ENCODE measurements at places on chromosomes 4 and X.

DNA sequence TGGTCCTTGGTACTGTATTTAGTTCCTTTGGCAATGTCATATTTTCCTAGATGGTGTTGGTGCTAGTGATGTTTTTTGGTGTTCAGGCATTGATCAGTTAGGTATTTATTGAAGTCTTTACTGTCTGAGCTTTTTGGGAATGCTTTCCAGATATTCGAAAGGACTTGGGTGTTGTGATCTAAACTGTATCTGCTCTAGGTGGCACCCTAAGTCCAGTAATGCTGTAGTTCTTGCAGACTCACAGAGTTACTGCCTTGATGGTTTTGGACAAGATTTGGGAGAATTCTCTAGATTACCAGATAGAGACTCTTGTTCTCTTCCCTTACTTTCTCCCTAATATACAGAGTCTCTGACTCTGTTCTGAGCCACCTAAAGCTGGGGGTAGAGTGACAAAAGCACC lies 513.6 kb upstream of the PITX2 start:
- no peak for DNase-seq

DNA sequence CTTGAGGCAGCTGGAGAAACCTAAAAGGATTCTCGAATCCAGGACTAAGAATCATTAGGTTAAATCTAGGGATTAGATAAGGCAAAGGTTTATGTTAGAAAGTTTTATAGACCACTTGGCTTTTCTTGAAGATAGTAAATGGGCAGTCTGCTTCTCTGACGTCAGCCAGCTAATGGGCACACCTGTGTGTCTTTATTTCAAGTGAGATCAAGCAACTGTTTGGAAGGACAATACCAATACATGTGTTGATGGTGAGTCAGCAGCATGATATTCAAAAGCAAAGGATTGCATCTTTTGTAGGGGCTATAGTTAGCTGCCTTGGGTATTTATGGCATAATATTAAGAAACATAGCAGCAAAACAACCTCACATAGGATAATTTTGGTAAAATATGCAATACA lies 46.5 kb upstream of the GRPR start:
- DNase-seq, result no peak

DNA sequence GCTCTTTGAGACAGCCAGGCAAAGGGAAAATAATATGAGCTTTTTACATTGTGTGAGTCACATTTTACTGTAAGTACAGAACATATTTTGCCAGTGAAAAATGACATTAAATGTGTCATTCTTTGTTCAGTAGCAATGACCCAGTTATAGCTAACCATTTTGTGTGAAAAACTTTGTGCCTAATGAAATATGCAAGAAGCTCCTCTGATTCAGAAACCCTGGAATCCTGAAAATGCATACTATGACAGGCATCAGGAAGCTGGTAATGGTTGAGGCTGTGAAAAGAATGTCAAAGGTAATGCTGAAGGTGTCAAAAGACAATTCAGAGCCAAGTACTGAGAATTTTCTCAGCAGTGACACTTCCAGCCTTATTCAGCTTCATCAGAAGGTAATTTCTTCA lies 549.5 kb upstream of the SMIM31 start:
- no peak for DNase-seq

- DNase-seq, result no peak
Observed at GRCh38 chrX:437661-438390, 51.1 kb upstream of the PPP2R3B start.

GRCh38 chr4:107648178-107648991 lies 71.6 kb downstream of the PAPSS1 start:
- no peak for DNase-seq

Data from common myeloid progenitor, CD34-positive (primary cell).